ENCODE measurements at places on chromosomes 3 and 15. TPM values are rescaled to one million over a fixed set of nuclear protein-coding genes. Genes with fewer than 3 reads are reported as not detected.

Gene CSK
- 8.4 TPM for total RNA-seq

Gene DPPA2
- not detected for total RNA-seq

Gene TAMM41
- total RNA-seq, result 6.2 TPM

Gene CA12
- 13.3 TPM for total RNA-seq

Gene KPNA4
- total RNA-seq, result 53.8 TPM

Gene HHATL
- 1.2 TPM for total RNA-seq

Gene SLC26A6
- total RNA-seq, result 13.8 TPM

Gene IDH2
- total RNA-seq, result 109 TPM

Gene PEAK1
- 59.5 TPM for total RNA-seq

All from gastroesophageal sphincter (tissue), 4 donors.